ENCODE measurements at places on chromosomes 16 and 17.

GRCh38 chr16:9425236-9425635 lies 333.8 kb downstream of the HAPSTR1 start:
- no peak for DNase-seq

GRCh38 chr17:41347869-41348760 lies 2.5 kb downstream of the KRT33A start:
- DNase-seq: no peak

DNA sequence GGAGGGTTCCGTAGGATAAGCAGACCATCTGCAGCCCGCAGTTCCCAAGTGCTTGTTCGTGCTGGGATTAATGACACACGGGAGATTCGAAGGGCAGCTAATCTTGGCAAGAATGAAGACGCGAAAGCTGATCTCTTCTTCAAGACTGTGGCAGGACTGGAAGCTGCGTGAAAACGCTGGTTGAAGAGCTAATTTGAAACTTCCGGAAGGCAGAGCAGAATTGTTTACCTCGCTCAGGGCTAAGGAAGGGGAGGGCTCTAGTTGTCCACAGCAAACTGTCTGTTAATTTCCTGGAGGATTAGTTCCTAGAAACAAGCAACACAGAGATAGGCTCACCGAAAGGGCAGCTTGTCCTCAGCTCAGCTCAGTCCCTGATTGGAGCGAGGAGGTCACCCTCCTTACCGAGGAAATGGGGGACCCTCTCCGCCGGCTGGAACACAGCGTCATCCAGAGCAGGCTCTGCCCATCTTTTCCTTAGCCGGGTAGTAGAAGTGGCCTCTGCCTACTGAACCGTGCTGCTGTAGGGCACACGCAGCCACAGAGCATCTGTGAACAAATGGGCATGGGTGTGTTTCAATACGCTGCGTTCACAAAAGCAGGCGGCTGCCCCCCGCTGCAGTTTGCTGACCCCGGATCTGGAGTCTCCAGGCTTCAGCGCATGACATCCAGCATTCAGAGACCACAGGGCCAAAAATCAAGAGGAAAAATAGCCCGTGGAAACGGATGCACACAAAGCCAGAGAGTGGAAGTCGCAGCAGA lies 16.7 kb upstream of the BAIAP2 start:
- DNase-seq: no peak

DNA sequence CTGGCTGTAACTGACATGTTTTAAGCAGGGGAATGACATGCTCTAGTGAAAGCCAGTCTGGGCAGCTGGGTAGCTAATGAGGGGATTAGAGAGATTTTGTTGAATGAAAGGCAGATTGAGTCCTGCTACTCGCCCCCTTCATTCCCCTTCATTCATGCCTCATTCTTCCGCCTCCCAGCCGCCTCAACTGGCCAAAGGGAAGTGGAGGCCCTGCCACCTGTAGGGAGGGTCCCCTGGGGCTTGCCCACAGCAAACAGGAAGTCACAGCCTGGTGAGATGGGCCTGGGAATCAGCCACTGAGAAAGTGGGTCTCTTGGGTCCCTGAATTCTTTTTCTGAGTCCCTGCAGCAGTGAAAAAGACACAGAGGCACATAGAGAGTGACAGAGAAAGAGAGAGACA lies 1.1 kb upstream of the CD19 start:
- no peak for DNase-seq

GRCh38 chr16:78925083-78925767 lies 675.3 kb downstream of the MAF start:
- peak; percentile 37 for DNase-seq

GRCh38 chr17:69706127-69706526 lies 291.6 kb downstream of the MAP2K6 start:
- DNase-seq: no peak

DNA sequence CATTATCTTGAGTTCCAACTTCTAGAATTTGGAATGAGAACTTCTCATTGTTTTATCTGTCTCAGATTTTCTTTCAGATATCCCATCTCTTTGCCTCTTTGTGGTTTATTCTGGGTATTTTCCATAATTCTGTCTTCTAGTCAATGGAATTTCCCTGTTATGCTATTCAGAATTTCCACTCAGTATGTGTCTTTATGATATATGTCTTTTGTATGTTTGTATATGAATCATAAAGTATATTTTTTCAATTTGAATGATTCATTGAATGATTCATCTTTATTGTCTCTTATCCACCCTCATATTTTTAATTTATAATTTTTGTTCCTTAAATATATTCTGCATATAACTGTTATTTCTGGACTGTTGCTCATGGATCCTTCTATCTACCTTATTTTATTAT lies 729.7 kb upstream of the GOT2 start:
- no peak for DNase-seq

DNA sequence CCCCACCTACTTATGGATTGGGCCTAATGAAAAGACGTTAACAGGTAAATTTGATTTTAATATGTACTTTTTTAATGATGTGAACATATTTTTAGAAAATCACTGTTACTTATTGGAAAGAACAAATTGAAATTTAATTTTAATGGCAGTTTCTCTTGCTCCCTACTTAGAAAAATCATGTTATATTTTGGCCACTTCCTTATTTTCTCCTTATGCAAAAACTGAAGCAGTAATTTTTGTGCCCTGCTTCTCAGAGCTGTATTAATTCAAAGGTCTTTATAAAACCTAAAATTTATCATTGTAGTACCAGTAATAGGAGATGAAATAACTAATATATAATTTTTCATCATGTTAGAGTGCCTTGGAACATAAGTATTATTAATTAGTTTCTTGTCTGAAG lies 2.8 kb downstream of the ZPBP2 start:
- DNase-seq: no peak
